Temporal lobe (tissue), 4 donors: ENCODE measurements at places on chromosomes 12 and 14. TPM values are rescaled to one million over a fixed set of nuclear protein-coding genes. Genes with fewer than 3 reads are reported as not detected.

The INHBE gene
- not detected for total RNA-seq

The KRT3 gene
- total RNA-seq, result not detected

The BDKRB1 gene
- not detected for total RNA-seq

The DENND5B gene
- 41.6 TPM for total RNA-seq

The LMNTD1 gene
- total RNA-seq, result 1.2 TPM

The FAM90A1 gene
- not detected for total RNA-seq

The C1RL gene
- 5.9 TPM for total RNA-seq

The KRT82 gene
- not detected for total RNA-seq

The NDUFA12 gene
- total RNA-seq, result 61.7 TPM

The DLK1 gene
- total RNA-seq, result 0.25 TPM

The PAPOLA gene
- total RNA-seq, result 162 TPM

The PROX2 gene
- not detected for total RNA-seq

The GEMIN2 gene
- 48.2 TPM for total RNA-seq

The RHEBL1 gene
- 0.49 TPM for total RNA-seq

The KERA gene
- total RNA-seq, result 1.2 TPM

The MYF6 gene
- total RNA-seq, result 0.74 TPM

The CLEC4D gene
- not detected for total RNA-seq

The PLXNC1 gene
- total RNA-seq, result 74.3 TPM

The APOF gene
- not detected for total RNA-seq

The PRKAG1 gene
- 19.4 TPM for total RNA-seq

The IKZF4 gene
- total RNA-seq, result 6.1 TPM

The CAPS2 gene
- 7.9 TPM for total RNA-seq

The LRIG3 gene
- 12.3 TPM for total RNA-seq

The SLC2A14 gene
- under 0.01 TPM for total RNA-seq

The SERPINA9 gene
- not detected for total RNA-seq

The P2RX2 gene
- not detected for total RNA-seq

The TSHR gene
- total RNA-seq, result 0.25 TPM

The TAS2R43 gene
- 4.9 TPM for total RNA-seq

The CYP46A1 gene
- 6.1 TPM for total RNA-seq

The ZNF84 gene
- total RNA-seq, result 104 TPM

The PRPH gene
- 2.2 TPM for total RNA-seq

The HSPB8 gene
- total RNA-seq, result 1.2 TPM

The KCNK10 gene
- total RNA-seq, result 15.0 TPM

The IFT43 gene
- 18.4 TPM for total RNA-seq

The DIP2B gene
- 46.0 TPM for total RNA-seq

The TEX22 gene
- 0.25 TPM for total RNA-seq

The PTCSC3 gene
- total RNA-seq, result not detected

The C12orf56 gene
- total RNA-seq, result 0.25 TPM
